Cardiac septum (tissue), 1 donor: ENCODE measurements at places on chromosomes 12 and 14.
A peak's percentile ranks its signal among the peaks of the same experiment; 100 is the strongest.

GRCh38 chr14:60514741-60515491 lies 6.0 kb downstream of the SIX6 start:
- no peak for DNase-seq

DNA sequence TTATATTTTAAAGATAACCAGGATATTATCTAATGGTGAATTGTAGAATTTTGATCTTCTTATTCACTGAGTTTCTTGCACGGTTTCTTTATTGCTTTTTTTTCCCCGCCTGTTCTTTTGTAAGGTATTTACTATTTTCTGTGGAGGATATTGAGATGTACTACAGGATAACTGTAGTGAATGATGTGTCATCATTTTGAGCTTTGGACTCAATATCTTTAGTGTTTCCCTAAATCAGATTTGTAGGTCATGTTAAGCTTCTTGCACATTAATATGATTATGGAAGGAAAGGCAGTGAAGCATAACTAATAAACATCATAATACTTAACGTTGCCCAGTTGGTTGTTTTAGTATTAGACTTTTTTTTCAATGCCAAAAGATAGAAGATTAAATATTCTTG lies 81.4 kb downstream of the FBXO33 start:
- DNase-seq, result no peak

DNA sequence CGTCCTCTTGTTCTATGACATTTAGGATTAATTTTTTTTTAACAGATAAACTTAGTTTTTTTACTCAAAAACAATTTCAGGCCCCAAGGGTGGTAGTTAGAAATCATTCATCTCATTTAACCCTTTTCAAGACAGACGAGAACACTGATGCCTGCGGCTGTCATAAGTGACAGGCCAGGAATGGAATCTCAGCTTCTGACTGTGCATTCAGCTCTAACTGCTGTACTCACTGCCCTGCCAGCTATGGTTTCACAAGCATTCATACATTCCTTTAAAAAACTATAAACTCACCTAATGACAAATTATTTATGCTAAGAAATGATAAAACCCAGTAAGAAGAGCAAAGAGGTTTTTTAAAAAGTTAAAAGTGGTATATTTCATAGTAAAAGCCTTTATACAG lies 8.8 kb downstream of the DENND5B start:
- DNase-seq, result no peak

- DNase-seq, result no peak
Measured at GRCh38 chr14:74257941-74258763, 18.9 kb downstream of the VSX2 start.

- DNase-seq, result peak; percentile 86
Measured at GRCh38 chr12:124568431-124569374, 1.3 kb upstream of the NCOR2 start.

DNA sequence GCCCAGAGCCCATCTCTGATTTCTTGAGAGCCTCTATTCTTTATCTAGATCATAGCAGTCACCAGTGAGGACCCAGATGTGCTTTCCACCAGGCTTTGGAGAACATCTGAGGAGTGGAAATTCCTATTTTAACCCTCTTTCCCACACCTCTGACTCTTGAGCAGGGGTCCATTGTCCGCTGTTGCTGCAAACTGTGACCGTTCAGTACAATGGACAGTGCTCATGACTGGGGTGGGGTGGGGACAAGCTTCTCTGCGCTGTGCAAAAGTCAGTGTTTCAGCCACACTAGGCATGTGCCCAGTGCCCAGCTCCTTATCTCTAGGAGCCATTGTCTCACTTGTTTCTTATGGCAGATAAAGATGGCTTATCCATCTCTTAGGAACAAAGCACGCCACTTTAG lies 16.9 kb upstream of the KRT7 start:
- DNase-seq, result peak; percentile 19
